ENCODE measurements at places on chromosomes 16 and 17. TPM values are rescaled to one million over a fixed set of nuclear protein-coding genes. Genes with fewer than 3 reads are reported as not detected.

The NPIPB8 gene
- polyA plus RNA-seq, result not detected

The CLDN7 gene
- polyA plus RNA-seq, result 1.2 TPM

The NFATC2IP gene
- 29.6 TPM for polyA plus RNA-seq

The SCGB1C2 gene
- polyA plus RNA-seq, result not detected

The RAC3 gene
- not detected for polyA plus RNA-seq

The SRCIN1 gene
- polyA plus RNA-seq, result not detected
